ENCODE measurements at places on chromosomes 1 and 21.

GRCh38 chr1:91282695-91283420 lies 121.8 kb downstream of the HFM1 start:
- DNase-seq = peak; percentile 5

DNA sequence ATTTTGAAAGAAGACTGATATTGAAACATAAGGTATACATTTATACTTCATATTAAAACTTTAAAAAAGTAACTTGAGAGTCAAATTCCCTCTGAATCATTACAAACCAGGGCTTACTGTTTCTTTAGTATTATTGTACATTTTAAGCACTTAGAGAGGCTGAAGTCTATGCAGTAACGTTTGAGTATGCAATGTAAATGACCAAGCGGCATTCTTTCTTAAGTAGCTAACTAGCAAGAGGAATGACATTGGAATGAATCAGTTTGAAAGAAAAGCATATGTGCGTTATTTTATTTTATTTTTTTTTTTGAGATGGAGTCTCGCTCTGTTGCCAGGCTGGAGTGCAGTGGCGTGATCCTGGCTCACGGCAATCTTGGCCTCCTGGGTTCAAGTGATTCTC lies 24.3 kb downstream of the WNT2B start:
- DNase-seq = no peak

- DNase-seq = no peak
Observed at GRCh38 chr1:154445040-154445472, 39.9 kb downstream of the IL6R start.

- no peak for DNase-seq
Observed at GRCh38 chr1:117838911-117839310, 90.5 kb downstream of the GDAP2 start.

DNA sequence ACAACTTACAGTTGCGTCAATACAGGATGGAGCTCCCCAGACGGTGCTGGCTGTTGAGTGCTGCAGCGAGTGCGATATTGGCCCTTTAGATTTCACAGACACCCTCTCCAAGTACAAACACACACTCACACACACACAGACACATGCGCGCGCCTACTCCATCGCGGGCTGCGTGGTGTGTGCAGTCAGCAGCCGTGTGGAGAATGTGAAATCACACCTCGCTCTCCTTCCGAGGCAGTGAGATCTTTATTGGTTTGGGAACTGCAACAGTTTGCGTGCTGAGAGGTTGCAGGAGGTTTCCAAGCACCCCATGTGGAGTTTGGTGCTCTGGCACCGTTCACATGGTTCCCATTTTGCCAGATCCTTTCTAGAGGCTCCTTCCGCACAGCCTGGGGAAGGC lies 372.2 kb downstream of the RRAGC start:
- no peak for DNase-seq

- DNase-seq = no peak
Observed at GRCh38 chr21:42317826-42318746, 2.9 kb upstream of the TFF3 start.

GRCh38 chr1:177945943-177946650 lies 23.8 kb downstream of the SEC16B start:
- no peak for DNase-seq

DNA sequence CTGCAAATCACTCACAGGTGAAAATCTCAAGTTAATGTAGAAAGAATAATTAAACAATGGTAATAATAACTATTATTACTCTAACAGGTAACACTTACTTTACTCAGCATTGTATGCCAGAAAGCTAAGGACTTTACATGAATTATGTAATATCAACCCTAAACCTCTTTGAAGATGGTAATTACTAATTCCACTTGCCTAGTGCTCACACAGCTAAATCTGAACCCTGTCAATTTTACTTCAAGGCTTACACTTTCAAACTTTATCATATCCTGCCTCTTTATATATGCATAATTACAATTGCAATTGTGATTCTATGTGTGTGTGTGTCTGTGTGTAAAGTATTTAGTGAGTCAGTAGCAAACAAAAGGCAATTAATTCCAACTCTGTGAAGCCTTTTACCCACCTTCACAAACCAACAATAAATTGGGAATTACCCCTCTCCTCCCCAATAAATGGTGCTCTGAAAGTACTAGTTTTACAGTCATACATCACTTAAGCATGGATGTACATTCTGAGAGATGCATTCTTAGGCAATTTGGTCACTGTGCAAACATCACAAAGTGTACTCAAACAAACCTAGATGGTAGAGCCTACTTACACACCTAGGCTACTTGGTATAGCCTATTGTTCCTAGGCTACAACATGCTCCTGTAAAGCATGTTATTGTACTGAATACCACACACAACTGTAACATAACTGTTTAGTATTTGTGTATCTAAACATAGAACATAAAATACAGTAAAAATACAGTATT lies 5.9 kb downstream of the ZNF644 start:
- no peak for DNase-seq

DNA sequence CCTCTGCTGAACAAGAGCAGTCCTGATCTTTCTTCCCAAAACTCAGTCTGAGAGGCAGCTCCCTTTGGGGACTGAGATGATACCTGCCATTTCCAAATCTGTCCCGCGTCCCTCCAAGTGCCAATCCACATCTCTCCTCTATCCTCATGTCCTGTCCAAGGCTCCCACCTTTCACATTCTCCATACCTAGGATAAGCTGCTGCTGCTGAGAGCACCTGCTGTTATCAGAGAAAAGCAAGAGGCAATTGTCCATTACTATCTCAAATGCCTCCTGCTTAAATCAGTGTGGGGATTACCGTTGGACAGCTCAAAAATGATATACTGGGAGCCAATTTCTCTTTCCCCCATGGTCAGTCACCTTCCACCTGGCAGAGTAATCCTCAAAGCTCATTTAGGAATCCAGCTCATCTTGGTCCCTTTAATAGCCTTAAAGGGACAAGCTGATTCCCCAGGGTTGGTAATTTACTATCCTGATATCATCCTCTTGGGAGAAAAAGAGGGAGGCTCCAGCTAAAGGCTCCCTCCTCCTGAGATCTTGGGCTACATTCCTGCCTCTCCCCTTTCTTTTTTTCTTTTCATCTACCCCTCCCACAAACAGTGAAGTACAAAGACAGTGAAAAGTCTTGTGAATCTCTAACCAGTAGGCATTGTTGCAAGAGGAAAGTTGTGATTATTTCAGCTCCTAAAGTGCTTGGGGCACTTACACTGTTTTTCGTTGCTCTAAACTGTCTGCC lies 278.1 kb upstream of the CAMK1G start:
- no peak for DNase-seq

DNA sequence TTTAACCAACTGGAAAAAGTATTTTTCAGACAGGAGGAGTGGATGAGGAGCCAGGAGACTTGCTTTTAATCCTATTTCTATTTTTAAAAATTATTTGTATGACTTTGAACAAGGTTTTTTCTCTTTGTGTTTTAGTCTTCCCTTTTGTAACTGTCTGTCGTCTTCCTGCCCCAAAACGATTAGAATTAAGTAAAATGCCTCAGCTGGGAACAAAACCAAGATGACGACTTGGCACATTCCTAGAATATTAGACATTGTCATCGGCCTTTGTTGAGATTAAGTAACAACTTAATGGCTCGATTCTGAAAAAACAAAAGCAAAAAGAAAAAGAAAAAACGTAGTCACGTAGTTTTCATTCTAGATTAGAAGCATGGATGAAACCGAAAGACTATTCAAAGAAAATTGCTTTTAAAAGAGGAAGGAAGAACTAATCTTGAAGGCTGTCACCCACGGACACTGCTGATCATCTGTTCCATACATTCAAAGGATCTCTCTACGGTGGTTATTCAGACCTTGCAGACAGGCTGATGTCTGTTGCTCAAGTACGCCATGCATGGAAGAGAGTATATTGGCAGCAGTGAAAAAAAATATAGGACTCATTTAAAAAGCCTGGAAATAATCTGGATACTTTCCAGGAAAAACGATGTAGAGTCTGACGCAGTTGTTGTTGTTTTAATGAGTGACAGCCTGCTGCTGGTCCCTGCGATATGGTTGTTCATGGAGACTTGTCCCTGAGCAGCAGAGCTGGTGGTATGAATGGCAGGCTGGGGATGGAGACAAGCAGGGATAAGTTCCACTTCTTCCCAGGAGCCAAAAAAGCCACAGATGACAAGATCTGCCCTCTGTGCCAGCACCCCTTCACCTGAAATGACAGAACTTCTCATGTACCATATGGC lies 16.8 kb downstream of the GNG4 start:
- no peak for DNase-seq

DNA sequence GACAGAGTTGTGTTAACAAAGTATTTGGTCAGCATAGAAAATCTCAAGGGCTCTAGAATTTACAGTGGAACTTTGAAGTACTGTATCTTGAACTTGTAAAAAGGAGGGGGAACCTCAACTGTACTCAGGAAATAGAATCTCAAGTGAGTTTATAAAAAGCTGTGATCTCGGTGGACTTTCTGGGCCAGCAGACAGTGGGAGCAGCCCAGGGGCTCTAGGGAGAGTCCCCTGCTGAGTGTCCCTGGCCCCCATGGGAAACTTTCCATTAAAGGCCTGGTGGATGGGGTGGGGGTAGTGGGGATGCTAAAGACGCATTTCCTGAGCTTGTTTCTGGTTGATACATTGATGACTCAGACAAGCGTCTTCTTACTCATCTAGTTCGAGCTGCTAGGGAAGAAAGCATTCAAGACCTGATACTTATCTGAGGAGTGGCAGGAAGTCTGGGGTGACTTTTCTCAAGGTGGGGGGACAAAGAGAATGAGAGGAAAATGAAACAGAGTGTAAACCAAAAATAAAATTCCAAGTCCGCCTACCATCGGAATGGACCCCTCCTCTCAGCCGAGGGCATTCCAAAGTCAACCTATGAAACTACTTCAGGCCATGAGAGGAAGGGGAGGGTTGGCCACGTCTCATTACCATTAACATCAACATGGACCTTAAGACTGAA lies 65.5 kb downstream of the NID1 start:
- DNase-seq = no peak

DNA sequence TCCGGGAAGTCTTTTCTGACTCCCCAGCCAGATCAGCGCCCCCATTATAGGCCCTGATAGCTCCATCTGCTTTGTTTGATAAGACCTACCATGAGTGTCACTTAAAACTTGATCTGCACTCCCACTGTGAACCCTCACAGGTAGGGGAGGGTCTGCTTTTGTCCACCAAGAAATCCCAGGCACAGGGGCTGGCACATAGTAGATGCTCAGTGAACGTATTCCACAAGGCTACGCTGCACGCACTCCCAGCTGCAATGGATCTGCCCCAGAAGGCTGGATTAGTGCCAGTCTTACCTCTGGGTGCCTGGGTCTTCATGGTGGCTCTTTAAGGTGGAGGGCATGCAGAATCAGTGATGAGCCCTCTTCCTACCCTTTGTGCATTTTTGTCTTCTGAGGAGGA lies 447.1 kb downstream of the PTPRU start:
- no peak for DNase-seq

- DNase-seq = no peak
Observed at GRCh38 chr1:61388566-61388965, 306.2 kb downstream of the NFIA start.

- no peak for DNase-seq
Observed at GRCh38 chr1:202553560-202554038, 156.7 kb downstream of the SYT2 start.

DNA sequence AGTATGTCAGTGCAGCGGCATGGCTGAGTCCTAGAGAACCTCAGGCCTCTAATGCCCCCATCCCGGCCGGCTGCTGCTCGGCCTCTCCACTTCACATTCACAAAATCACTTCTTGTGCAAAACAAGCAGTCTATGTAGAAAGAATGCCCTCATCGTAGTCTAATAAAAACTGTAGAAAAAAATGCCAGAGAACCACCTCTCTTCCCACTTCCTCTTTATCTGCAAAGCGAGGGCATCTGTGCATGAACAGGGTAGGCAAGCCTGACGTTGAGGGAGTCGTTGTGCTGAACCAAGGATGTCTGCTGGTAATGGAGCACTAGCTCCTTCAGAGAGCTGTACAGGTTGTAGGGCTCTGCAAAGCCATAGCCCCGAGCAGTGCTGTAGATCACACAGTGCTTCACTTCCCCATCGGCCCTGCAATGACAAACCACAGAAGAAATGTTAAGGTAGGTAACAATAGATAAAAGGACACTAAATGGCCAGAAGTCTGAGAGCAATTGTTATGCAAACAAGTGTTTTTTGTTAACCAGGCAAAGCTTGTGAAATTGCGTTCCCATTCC lies 88.9 kb downstream of the PIK3R3 start:
- no peak for DNase-seq

DNA sequence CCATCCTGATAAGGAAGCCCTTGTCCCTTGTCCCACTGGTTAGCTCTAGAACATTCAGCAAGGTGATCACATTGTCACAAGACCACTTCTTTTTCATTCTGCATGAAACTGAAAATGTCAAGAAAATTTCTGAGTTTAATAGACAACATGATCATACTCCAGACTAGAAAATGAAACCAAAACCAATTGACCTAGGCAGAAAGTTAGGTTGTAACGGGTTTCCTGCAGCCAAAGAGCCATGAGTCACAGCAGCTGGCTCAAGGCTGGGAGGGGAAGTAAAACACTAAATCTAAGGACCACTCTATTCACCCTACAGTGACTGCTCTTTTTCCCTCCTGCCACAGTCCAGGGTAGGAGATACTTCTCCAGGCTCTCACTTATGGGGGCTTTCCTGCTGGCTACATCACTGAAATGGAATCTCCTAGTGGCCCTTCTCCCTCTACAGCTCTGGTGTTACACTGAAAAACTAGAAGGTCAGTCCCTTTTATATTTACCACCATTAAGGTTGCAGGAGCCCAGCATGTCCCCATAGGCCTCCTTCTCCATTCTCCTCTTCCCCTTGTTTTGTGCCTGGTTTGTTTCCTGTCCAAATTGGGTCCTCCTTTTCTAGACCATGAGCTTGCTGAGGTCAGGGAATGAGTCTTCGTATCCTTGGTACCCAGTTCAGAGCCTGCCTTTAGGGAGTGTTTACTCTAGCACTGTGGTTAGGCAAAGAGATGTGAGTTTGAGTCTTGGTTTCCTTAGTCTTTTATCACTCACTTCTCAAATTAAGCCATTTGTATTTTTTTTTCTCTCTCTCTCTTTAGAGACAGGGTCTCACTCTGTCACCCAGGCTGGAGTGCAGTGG lies 236.5 kb upstream of the JUN start:
- DNase-seq = peak; percentile 23

GRCh38 chr1:23174426-23175110 lies 5.9 kb upstream of the LUZP1 start:
- no peak for DNase-seq

DNA sequence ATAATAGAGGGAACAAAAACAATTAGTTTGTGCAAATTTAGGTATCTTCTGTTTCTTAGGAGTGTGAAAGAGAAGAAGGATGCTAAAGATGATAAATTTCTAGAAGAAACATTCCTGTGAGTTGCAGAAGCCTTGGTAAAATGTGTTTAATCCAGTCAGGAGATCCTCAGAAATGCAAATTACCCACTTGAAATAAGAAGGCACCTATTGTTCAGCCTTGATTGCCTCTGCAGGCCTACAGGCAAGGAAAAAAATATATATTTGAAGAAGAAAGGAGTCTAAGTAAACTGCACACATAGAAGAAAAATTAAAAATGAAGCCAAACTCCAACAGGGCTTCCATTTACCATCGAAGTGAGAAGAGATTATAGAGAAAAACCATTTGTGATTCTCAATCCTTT lies 51.0 kb upstream of the LHX8 start:
- no peak for DNase-seq

DNA sequence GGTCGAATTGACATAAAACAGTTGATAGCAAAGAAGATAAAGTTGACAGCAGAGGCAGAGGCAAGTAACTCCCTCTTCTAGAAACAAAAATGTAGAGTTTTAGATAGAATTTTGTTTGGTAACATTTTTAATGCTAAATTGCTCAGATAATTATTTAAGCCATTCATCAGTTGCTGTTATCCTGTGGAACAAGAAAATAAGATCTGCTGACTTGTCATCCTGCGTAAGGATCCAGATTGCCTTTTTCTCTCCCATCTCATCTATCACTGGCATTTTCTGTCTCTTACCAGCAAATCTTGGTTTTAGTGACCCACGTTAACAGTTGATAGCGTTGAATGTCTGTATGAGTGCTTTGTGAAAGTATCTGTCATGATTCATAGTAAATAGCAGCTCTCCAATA lies 29.8 kb downstream of the SOAT1 start:
- no peak for DNase-seq

Measured in stimulated activated CD8-positive, alpha-beta memory T cell treated with anti-CD3 and anti-CD28 coated beads, Interleukin-4, amount 100 ng/mL, for 1 hour (primary cell).